Colonic mucosa (tissue), 4 donors: ENCODE measurements at places on chromosomes 6 and 20.

- no peak for DNase-seq
These were observed 28.2 kb upstream of the FABP7 start for GRCh38 chr6:122751326-122751725.

GRCh38 chr20:34970846-34971560, 15.3 kb downstream of the MYH7B start:
- no peak for DNase-seq

DNA sequence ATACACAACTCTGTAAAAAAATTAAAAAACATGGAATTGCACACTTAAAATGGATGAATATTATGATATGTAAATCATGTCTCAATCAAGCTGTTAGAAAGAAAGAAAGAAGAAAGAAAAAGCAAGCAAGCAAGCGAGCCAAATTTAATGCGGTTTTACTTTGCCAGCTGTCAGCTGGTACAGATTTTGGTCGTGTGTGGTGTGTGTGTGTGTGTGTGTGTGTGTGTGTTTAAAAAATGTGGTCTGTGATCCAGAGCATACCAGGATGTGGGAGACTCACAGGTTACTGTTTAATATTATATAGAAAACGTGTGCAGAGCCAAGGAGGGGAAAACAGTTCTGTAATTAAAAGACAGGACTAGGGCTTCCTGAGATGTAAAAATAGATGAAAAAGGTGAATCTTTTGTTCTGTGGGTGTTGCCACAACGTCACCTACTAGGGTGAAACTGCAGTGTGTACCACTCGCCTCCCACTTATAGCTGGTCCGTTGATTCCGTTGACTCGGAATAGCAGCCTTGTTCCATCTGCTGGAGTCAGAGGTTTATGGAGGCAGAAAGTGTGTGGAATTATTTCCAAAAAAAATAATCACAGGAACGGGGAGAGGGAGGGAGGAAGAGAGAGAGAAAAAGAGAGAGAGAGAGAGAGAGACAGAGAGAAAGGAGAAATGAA, 197.7 kb downstream of the BCAS1 start:
- DNase-seq: no peak

- no peak for DNase-seq
These were observed 80.4 kb downstream of the SULF2 start for GRCh38 chr20:47704746-47705496.

- no peak for DNase-seq
These were observed 23.8 kb downstream of the SLC22A23 start for GRCh38 chr6:3433005-3433404.

- no peak for DNase-seq
These were observed 7.8 kb downstream of the MBOAT1 start for GRCh38 chr6:20204512-20204894.

DNA sequence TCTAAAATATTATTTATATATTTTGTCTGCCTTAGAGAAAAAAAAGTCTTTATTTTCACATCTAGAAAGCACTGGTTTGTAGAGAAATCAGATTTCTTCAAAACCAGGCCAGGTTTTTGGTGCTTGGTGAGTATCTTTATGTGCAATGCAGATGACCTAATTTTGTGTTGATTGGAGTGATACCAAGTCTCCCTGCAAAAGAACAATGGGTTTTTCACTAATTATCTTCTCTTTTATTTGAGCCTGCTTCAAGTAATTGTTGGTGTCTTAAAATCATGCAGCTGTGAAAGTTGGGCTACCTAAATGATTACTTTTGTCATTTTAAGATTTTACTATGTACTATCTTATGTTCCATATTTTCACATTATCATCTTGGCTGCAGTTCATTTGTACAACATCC, 874.7 kb downstream of the TFAP2A start:
- no peak for DNase-seq

GRCh38 chr6:14035874-14036273, 81.7 kb upstream of the CD83 start:
- DNase-seq: no peak
